ENCODE measurements at places on chromosomes 16 and 17.

- no peak for DNase-seq
Observed at GRCh38 chr17:13160296-13160695, 142.5 kb upstream of the ELAC2 start.

DNA sequence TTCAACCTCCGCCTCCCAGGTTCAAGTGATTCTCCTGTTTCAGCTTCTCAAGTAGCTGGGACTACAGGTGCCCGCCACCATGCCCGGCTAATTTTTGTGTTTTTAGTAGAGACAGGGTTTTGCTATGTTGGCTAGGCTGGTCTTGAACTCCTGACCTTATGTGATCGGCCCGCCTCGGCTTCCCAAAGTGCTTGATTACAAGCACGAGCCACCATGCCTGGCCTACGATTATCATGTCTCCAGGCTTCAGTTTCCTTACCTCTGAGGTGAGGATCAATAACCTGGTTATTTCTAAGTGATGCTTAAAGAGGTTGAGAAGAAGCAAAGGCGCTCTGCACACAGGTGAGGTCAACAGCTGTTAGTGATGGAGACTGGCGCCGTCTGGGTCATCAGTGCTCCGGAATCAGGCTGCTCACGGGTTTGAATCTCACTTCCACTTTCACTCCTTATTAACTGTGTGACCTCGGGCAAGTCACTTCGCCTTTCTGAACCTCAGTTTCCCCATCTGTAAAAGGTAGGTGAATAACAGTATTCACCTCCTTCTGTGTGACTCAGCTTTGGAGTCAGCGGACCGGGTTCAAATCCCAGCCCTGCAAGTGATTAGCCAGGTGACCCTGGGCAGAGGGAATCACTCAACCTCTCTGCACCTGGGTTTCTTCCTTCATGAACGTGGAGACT is 745 bp upstream of the ABCC1 start:
- no peak for DNase-seq

GRCh38 chr17:16013943-16014407 is 14.4 kb downstream of the TTC19 start:
- DNase-seq: no peak

DNA sequence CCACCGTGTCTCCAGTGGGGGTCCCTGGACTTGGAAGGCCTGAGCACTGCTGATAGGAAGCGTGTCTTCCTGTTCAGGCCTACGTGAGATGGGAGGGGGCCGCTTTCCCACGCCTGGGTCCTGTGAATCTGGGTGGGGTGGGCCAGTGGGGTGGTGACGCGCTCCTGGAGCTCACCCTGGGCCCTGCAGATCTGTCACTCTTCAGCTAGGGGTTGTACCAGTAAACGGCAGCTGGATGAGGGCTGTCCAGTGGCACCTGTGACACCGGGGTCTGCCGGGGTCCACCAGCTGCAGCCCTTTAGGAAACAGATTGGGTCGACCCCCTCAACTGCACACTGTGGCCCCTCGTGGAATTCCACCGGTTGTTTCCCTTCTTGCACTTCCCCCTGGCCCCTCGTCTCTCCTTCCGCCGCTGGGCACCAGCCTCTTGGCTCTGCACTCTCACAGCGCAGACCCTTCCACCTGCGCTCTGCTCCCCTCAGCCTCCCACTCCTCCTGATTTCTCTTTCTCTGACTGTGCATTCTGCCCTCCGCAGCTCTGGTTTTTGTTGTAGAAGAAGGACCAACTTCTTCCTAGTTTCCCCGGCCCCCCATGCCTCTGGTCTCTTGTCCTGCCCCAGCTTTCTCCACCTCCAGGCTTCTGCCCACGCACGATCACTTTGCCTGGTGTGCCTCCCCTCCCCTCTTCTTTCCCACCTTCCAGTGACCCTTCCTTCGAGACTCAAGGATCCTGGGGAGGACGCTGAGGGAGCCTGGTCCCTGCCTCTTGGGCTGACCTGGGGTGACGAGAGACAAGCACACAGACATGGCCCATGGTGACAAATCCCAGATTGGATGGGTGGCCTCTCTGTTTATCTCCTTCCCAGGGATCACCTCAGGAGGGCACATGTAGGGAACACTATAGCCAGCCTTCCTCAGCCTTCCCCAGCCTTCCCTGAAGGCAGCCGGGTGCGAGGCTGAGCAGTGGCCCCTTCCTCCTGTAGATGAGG is 4.8 kb downstream of the MRC2 start:
- no peak for DNase-seq

DNA sequence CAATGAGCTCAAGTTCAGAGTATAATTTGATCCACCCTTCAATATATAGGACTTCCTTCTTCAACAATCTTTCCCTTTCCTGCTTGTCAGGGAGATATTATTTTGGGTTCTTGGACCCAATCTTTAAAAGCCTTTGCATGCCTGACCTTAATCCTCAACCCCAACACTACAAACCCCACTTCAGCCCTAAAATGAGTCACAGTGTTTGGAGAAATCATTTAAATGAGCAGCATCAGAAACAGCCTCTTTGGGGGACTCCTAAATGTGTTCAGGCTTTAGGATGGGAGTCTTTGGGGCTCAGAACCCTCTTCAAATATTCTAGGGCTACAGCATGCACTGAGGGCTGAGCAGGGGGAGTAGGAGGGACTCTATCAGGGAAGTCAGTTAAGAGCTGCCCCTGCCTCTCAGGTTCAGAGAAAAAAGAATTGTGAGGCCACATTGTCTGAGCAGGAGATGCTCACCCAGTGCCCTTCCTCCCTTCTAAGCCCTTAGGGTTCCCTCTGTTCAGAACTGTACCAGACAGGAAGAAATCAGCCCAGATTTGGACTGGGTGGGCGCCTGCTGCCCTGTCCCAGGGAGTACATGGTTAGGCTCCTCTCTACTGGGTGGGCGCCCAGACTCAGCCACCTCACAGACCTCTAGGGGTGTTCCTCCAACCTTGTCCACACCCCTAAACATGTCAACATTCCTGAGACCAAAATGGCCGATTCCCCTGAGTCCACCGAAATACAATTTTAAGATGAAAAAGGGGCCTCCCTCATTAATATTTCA is 5.0 kb downstream of the NEUROD2 start:
- DNase-seq: no peak

DNA sequence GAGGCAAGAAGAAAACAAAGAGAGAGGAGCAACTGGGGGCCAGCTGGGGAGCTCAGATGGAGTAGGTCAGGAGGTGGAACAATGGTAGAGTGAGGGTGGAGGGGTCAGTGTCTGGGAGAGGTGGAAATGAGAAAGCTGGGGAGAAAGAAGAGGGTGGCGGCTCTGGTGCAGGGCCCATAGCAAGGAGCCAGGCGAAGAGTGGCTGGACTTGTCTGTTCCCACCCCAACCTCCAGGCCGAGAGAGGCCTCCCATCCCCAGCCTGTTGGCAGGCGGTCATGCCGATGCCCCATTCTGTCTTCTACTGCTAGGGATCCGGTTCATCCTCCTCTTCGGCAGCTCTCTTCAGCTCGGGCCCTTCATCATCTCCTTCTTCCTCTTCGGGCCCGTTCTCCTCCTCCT is 31.3 kb downstream of the AP1G1 start:
- no peak for DNase-seq

DNA sequence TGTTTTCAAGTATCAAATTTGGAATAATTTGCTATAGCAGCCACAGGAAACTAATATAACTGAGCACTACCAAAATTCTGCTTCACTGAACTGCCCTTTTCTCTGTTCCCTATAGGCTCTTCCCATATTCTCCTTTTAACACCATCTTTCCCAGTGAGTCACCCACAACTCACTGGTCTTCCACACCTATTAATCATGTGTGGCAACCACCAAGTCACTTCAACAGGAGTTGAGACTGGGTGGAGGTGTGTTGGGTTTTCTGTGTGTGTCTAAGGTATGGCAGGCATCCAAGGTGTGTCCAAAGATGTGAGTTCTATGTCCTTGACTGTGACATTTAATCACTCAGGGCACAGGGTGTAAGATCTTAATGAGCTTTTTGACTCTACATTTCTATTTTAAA is 610.0 kb upstream of the CDH11 start:
- no peak for DNase-seq

- no peak for DNase-seq
Observed at GRCh38 chr16:23663918-23664317, 14.8 kb upstream of the PLK1 start.

DNA sequence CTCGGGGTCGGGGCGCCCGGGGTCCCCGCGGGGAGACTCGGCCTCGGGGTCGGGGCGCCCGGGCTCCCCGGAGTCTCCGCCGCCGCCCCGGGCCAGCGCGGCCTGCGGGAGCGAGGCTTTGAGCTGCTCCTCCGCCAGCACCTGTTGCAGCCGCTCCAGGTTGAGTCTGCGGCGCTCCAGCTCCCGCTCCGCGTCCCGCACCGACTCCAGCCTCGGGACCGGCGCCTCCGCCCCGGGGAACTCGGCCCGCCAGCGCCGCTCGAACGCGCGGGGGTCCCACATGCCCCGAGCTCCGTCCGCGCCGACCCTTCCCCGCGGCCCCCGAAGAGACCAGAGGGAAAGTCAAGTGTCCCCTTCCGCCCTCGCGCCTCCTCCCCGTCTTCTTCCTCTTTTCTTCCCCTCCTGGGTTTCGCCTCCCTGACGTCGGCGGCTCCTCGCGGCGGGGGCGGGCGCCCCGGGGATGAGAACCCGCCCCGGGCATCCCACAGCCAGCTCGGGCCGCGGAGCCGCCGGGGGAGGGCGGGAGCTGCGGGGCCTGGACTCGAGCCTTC is 40.8 kb upstream of the BHLHA9 start:
- no peak for DNase-seq

- DNase-seq: no peak
Observed at GRCh38 chr17:65542610-65543009, 18.8 kb downstream of the AXIN2 start.

DNA sequence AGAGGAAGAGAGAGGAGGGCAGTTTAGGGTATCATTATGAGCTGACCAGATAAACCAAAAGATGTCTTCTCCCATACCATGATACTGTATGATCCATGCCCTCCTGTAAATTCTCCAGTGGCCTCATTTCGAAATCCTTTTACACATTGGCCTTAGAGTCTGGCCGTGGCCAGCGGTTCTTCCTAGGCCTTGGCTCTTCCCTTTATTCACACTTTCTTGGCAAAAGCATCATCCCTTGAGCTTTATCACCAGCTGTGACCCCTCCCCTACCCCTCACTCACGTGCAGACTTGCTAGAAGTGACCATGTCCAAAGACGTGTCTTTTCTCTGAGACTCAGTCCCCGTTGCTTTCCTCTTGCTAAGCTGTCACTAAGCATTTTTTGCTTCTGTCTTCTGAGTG is 22.8 kb downstream of the KATNIP start:
- DNase-seq: no peak

GRCh38 chr16:11130978-11131665 is 124.9 kb downstream of the SOCS1 start:
- DNase-seq: no peak

DNA sequence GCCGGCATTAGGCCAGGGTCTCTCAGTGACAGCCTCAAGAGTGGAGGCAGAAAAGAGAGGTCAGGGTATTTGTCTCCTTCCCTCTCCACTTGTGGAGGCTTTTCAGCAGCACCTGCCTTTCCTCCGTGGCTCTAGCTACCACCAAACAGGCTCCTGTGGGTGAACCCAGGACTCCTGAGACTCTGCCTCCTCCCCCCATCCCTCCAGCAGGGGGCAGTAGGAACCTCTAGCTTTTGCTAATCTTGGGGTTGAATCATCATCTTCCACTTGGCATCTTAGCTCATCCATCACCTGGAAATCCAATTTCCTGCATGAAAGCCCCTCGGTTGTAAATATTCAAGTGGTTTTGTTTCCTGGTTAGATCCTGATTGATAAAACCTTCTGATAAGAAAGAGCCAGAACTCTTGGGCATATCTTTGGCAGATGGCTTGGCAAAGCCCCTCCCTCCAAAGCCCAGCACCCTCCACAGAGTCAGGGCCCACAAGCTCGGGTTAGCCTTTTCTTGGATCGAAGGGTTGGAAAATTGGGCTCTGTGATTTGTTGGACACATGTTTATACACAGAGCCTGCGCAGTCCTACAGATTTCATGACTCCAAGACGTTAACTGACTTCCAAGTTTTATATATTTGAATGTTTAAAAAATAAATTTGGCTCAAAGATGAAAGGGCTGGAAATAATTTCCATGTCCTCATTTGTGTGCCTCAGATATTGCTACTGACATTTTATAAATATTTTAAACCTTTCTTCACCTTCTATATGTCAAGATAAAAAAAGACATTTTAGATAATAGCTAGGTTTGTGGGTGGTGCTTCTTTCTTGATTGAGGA is 322.1 kb downstream of the MAP2K4 start:
- no peak for DNase-seq

DNA sequence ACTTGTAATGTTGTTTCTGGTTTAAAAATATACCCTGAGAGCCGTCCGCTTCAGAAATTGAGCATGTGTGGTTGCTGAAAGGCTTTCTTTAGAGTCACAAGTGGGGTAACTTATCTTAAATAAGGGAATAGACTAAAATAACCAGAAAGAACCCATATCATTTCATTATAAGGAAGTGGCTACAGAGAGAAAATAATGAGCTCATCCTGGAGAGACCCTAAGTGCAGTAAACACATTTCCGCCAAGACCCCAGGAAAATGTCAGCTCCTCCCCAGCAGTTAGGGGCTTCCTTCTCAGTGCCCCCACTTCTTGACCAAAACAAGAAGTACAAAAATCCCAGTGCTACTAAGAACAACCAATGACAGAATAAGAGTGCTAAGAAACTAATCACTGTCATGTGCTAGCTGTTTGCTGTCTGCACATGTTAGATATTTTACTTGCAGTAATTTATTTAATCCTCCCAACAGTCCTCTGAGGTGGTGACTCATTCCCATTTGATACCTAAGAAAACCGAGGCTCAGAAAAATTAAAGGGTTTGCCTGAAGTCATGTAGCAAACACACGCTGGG is 83.5 kb downstream of the CDYL2 start:
- DNase-seq: no peak

- no peak for DNase-seq
Observed at GRCh38 chr16:10932959-10933710, 9.1 kb downstream of the DEXI start.

- DNase-seq: no peak
Observed at GRCh38 chr17:6671431-6671830, 19.9 kb downstream of the C17orf100 start.

GRCh38 chr16:73669535-73670274 is 621.8 kb upstream of the ZFHX3 start:
- DNase-seq: no peak

DNA sequence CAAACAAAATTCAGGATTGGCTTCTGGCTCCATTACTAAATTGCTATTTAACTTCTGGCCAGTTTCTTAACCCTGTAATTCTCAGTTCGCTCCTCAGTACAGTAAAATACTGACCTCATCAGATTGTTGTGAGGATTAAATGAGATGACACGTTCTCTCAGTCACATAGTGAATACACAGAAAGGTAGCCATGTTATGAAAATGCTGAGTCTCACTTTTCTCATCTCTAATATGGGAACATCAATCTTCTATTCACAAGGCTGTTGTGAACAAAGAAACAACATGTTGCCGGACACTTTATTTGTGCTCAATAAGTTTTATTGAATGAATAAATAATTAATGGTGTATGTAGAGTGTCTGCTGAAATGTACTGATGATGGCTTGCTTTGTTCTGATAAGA is 924.5 kb upstream of the GOT2 start:
- DNase-seq: no peak

DNA sequence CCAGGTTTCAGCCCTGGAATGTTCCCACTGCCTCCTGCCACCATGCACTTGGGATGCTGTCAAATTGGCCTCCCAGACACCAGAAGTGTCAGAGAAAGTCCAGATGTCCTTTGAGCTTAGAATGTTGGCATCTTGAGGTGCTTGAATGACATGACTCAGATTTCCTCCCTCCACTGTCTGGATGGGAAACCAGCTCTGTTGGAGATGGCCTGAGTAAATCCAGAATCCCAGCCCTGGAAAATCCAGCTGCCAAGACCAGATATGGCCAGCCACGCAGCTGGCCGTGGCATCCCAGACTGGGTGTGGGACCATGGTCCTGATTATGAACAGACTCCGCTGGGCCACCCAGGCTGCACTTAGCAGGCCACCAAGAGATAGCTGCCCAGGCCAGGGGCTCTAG is 57.0 kb upstream of the CLEC3A start:
- no peak for DNase-seq
